ENCODE measurements at places on chromosomes 5 and 9.

DNA sequence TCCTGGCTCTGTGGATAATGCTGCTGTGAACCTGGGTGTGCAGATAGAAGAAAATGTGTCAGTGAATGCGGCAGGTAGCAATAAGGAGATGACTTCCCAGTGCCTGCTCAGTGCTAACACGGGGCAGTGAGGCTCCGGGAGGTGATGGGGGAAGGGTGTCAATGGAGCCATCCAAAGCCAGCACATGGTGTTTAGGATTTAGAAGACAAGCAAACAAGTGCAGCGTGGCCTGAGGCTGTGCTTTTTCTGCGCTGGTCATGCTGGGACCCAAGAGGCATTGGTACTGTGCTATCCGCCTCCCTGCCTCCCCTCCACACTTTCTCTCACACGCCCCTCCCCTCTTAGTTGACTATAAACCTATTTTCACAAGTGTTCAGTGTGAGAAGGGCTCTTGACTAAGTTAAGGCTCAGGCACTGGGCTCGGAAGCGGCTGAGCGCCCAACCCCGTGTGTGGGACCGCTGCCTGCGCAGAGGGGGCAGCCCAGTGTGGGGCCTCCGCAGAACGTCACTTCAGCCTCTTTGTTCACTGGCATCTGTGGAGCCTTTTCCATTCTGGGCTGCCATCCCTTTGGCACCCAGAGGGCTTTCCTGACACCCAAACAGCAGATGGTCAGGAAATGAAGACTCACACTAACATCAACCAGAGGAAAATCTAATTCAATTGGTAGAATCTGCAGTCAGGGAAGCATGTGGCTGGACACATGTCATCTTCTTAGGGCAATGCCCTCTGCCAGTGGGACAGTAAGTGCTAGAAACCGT is 21.8 kb upstream of the NINJ1 start:
- DNase-seq, result no peak

GRCh38 chr5:1561402-1561929 is 37.7 kb upstream of the LPCAT1 start:
- DNase-seq, result no peak

- DNase-seq, result no peak
Measured at GRCh38 chr5:169763376-169764017, 126.4 kb downstream of the DOCK2 start.

- DNase-seq, result no peak
Measured at GRCh38 chr5:179371681-179372680, 26.7 kb upstream of the ADAMTS2 start.

GRCh38 chr5:67033880-67034651 is 162.5 kb downstream of the CD180 start:
- no peak for DNase-seq

- DNase-seq, result no peak
Measured at GRCh38 chr9:28770226-28770625, 1196.9 kb upstream of the C9orf72 start.

DNA sequence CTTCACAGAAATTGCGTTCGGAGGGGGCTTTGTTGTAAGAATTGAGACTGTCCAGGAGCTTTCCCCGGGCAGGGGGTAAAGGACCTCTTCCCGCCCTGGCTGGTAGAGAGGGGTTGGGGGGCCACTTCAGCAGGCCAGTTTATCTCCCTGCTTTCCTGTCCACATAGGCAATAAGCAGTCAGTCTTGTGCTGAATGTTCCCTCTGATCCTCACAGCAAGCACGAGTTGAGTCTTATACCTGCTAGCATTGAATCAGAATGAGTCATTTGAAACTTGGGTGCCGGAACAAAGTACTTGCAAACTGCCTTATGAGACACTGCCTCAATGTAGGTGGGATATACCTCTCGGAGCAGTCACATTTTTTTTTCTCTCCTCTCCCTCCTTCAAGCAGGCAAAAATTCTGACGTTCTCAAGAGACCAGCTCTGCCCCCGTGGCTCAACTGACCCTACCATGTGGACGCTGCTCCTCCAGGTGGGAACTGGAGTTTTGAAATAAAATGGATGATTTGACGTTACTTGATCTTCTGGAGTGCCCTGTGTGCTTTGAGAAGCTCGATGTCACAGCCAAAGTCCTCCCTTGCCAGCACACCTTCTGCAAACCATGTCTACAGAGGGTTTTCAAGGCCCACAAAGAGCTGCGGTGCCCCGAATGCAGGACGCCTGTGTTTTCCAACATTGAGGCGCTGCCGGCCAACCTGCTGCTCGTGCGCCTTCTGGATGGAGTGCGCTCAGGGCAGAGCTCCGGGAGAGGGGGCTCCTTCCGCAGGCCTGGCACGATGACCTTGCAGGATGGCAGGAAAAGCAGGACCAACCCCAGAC is 1.3 kb downstream of the SH3RF2 start:
- no peak for DNase-seq
